ENCODE measurements at places on chromosomes 13 and 19.

GRCh38 chr13:112140366-112140765, 73.4 kb downstream of the SOX1 start:
- no peak for DNase-seq

- DNase-seq: no peak
These were observed 17.3 kb downstream of the MPND start for GRCh38 chr19:4360641-4361151.

DNA sequence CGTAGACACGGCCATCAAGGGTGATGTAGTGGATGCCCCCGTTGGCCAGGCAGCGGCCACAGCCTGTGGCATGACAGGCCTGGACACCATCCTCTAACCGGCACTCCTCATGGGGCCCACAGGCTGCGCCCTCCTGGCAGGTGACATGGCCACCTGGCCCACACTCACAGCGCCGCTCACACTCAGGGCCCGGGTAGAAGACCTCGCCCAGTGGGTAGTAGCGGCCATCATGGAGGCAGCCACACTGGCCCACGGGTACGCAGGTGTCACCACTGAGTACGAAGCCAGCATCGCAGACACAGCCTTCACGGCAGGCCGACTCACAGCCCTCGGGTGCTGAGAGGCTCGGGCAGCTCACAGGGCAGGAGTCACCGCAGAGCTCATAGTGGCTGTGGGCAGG, 27.2 kb upstream of the FBL start:
- DNase-seq: no peak

- DNase-seq: no peak
These were observed 1.9 kb upstream of the ZNF628 start for GRCh38 chr19:55474269-55475265.

DNA sequence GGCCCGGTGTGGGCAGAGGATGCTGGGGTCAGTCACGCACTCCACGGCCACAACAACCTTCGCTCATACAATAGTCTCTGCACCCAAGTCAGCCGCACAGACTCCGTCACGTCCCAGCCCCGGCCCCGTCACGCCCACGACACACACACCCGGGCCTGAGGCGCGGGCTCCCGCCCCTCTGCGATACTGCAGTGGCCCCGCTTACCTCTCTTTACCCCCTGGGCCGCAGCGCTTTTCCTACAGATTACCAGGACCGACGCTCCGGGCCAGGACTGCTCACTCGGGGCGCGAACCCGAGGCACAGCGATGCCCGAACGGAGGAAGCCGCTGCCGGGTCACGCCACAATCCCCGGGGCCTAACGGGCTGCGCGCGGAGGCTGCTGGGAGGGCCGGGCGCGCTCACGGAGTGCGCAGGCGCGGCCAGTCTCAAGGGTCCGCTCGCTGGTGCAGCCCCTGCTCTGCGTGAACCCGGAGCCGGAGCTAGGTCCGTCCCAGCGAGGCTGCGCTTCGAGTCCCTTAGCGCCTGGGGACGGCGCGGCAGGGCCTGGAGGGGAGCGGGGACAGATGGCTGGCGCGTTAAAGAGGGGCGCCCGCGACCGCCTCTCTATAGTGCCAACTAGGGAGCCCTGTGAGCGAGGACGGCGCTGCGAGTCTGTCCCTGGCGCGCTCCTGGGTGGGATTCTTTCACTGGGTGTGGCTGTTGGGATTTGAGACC, at the start of gene ZFP82:
TSS of gene ZFP82 (minus strand) at position 358 of the 715 bp plus-strand sequence. CDS start 8,855 bp downstream, outside the sequence.
- peak; percentile 73 for DNase-seq

DNA sequence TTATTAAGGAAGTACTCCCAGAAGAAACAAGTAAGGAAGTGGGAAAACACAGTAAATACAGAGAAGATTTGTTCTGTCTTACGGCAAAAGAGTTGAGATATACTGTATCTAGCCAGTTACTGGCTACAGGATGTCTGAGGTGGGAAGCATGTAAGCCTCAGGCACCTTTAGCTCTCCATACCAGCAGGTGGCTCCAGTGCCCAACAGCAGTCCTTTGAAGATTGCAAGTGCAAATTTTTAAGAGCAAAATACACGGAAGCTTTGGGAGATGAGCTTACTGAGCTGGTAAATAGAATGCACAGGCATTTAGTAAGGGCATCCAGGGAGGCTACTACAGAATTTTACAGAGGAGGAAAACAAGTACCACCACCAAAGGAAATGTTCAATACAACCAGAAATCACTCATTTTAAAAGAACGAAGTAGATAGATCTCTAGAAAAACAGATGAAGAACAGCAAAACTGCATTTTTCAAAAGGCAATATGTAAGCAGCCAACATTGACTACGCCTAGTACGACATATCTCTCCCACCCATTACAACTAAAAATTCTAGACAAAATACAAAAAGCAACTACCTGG, 57.9 kb upstream of the VSTM2B start:
- no peak for DNase-seq

GRCh38 chr13:113945857-113946408, 27.9 kb downstream of the C13orf46 start:
- DNase-seq: no peak

- no peak for DNase-seq
These were observed 20.0 kb downstream of the SBNO2 start for GRCh38 chr19:1153891-1154730.

GRCh38 chr13:97257800-97258799, 36.0 kb downstream of the MBNL2 start:
- DNase-seq: no peak

DNA sequence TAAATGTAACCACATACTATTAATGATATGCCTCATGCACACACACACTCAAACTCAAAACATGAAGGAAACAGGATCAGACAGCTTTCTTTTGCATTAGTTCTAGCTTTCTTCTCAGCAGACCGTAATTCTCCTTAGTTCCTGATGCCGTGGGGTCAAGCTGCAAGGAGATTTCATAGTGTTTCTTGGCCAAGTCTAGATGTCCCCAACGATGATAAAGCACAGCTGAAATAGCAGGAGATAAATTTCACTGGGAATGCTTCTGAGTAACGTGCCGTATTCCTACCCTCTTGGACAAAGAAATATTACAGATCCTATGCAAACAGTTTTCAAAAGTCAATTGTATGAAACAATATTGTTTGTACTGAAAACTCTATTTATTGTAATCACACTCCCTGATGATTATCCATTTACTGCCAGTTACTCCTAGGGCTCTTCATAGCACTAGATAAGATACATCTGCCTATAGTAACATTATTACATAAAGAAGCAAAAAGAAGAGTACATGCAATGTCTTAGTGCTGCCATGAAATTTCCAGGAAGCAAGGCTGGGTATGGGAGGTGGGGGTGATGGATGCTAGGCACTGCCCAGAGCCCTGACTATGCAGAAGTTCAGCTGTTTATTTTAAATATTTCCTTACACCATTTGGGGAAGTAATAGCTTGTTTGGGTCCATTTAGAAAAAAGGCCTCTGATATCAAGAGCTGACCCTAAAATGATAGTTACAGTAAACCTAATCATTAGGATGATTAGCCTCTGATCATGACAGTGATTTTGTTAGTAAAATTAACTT, 16.5 kb upstream of the GGACT start:
- DNase-seq: no peak

DNA sequence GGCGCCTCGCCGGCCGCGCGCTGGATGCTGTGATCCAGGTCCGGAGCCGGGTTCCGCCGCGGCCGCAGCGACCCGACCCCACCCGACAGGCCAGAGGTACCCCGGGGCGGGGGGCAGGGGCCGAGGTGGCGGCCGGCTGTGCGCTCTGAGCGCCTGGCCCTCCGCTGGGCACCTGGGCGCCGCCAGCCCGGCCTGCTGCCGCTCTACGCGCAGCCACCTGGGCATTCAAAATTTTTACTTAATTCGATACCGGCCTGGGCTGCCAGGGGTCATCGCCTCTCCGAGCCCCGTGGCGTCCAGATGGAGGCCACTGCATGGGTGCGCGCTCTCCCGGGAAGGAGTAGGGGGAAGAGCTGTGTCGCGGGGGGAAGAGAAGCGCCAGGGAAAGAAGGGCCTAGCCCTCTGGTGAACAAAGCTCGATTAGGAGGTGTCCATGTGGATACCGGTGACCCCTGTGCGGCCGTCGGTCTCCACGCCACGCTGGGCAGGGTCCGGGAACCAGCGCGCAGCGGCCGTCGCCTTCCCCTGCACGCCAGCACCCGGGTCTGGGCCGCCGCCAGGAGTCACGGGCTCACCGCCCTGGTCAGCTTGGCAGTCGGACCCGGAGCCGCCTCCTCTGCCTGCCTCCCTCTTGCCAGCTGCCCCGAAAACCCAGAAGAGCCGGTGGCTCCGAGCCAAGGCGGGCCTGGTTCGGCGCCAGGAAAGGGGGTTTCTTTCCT, 666 bp downstream of the BIVM start:
- no peak for DNase-seq

- DNase-seq: no peak
These were observed 33.4 kb downstream of the ALG5 start for GRCh38 chr13:36965767-36966166.

DNA sequence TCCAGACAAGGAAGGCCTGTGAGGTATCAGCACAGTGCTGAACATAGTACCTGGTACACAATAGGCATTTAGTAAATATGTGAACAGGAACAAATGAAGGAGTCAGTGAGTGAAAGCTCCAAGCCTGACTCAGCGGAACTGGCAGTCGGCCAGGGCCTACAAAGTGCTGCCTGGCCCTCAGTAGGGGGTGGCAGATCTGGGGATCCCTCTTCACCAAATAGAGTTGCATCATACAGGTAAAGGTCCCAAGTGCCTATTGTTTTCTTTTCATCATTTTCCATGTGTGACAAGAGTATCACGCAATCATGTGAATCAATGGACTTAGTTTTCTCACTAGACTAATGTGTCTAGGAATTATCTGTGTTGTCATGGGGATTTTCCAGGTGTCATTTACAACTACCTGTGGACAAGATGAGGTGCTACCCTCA, 9.2 kb downstream of the CYP2B6 start:
- DNase-seq: no peak

DNA sequence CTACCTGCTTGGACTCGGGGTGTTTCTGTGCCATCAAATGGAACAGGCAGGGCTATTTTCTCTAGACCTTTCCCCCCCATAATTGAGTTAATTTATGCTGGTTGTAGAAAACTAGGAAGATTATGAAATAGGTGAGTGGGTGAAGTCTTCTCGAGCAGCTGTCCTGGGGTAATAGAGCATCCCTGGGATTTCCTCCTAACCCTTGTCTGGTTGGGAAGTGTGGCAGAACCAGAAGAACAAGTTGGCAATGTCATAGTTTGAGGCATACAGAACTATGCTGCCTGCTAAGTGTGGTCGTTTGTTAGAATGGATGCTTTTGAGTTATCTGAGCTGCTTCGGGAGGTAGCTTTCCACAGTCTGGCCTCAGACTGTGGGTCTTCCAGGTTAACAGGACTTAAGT, 3.7 kb downstream of the GATAD2A start:
- DNase-seq: no peak

- no peak for DNase-seq
These were observed 10.6 kb upstream of the OXGR1 start for GRCh38 chr13:97004886-97005285.

GRCh38 chr19:34173193-34173956, 1.1 kb downstream of the LSM14A start:
- DNase-seq: no peak

DNA sequence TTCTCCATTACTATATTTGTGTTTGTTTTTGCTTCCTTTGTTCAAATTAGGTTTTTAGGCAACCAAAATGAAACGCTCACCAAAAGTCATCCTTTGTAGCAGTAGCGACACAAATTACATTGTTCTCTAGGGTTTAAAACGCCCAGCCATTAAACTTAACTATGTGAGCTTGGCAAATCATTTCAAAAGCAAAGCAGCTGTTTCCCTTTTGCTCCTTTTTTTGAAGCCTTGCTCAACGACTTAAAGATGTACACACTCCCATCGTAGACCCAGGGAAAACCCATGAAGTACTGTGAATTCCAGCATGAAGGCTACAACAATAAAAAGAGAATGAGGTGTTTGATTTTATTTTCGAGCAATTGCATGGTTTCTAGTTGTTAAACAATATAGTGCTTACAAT, 106.7 kb downstream of the RAP2A start:
- DNase-seq: no peak

DNA sequence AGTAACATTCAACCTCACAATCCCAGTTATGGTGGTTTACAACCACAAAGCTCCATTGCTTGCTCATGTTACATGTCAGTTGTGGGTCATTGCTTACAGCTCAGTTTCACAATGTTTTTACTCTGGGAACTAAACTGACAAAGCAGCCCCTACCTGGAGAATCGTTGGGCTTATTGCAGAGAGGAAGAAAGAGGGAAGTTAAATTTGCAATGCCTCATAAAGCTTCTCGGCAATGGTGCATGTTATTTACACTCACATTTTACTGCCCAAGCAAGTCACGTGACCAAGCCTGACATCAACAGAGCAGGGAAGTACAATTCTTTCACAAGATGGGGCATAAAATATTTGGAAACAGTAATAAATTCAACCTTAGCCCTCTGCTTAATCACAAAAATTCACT, 441.6 kb downstream of the TDRD3 start:
- no peak for DNase-seq

DNA sequence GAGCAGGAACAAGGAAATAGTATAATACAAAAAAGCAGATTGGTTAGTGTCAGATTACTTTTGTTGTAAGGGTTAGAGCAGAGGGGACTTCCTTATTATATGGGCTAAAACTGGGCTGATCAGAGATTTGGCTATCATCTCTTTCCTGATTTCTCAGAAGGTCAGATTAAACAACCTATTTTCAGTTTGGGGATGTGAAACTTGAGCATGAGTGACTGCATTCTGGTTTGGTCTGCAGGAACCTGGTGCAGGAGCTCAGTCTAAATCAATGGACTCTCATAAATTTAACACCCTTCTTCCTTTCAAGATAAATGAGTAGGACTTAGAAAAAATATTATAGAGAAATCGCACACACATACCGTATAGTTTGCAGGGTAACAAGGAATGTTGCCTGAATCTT, 12.9 kb upstream of the RFXAP start:
- no peak for DNase-seq

DNA sequence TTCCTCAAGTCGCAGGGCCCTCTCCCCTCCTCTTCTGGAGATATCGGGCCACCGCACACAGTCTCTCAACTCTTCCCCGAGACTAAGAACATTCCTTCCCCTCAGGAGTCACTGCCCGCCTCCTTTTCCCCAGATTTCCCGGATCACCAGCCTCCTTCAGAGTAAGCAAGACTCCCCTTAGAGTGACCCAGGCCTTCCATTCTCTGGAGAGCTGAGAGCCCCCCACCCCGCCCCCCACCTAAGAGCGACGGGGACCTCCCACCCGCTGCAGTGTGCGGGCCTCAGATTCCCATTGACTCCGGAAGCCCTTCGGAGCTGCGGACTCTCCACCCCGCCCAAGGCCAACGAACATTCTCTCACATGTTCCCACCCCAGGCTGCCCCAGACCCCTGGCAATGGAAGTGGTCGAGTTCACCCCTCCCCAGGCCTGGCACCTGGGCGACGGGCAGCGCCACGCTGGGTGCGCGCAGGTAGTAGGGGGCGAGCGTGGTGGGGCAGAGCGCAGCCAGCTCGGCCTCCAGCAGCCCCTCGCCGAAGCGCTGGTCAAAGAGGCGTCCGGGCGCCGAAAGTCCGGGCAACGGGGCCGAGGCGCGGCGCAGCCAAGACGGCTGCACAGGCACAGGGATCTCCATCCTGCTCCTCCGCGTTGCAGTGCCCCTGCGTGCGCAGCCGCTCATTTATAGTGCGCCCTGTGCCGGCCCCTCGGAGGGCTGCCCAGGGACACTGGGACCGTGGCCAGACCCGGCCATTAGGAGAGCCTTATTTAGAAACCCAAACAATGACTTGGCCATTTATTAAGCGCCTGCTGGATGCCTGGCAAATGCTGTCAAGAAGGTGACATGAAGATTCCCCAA, at the start of gene HSPB6:
TSS of gene HSPB6 (minus strand) at position 653 of the 854 bp plus-strand sequence. CDS start at position 632, 21 bp downstream.
- no peak for DNase-seq

- DNase-seq: no peak
These were observed 1895.6 kb upstream of the PRR20A start for GRCh38 chr13:55245005-55245644.

- DNase-seq: no peak
These were observed 11.2 kb upstream of the MADCAM1 start for GRCh38 chr19:485077-485476.

- no peak for DNase-seq
These were observed 5.5 kb upstream of the KCTD4 start for GRCh38 chr13:45206340-45206739.

Data from stimulated activated CD4-positive, alpha-beta T cell treated with anti-CD3 and anti-CD28 coated beads, Interleukin-4, amount 100 ng/mL, for 4 hours (primary cell).